Stimulated activated CD4-positive, alpha-beta T cell treated with anti-CD3 and anti-CD28 coated beads, Interleukin-2, amount 100 ng/mL, for 4 hours (primary cell): ENCODE measurements at places on chromosomes 7 and 10.
A peak's percentile ranks its signal among the peaks of the same experiment; 100 is the strongest.

DNA sequence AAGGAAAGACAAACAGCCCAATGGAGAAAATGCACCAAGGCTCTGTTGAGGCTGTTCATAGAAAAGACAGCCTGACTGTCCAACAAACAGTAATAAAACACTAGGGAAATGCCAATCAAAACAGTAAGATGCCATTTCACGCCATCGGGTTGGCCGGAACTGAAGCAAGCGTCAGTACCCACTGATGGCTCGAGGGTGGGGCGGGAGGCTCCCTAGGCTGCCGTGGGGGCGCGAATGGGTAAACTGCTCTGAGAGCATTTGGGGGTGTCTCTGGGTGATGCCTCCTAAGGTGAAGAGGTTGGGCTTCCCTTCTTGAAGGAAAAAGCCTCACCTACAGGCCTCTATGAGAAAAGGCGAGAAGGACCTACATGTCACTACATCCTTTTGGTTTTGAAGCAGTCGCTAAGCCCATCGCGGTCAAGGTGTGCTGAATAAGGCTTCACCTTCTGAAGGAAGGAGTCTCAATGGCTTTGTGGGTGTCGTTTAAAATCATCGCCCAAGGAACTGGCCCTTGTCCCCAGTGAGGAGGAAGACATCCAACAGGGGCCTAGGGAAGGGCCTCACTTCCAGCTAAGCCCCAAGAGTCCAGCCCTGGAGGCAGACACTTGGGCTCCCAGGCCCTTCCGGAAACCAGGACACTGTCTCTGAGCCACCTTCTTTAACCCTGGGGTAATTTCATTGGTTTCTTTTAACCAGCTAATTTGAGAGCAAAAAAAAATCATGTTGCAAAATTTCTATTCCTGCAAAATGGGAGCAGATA lies 98.5 kb upstream of the PPP2R2D start:
- no peak for DNase-seq

DNA sequence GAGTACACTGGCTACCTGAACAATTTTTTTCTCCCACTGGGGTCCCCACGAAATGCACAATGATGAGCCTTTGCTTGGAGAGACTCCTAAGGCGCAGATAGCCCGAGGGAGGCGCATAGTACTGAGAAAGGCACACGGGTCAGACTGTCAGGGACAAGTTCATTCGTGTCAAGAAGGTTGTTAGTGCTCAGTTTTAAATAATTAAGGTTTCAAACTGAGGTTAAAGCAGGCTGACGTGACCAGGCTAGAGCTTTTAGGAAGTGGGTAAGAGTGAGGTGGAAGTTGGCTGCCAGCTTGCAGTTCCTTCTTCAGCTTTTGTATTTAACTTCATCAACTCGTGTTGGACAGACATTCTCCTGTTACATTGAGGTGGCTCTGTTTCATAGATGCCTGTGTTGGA lies 31.6 kb downstream of the RBM33 start:
- no peak for DNase-seq

GRCh38 chr7:115009736-115010440 lies 88.0 kb downstream of the MDFIC start:
- no peak for DNase-seq

- DNase-seq: no peak
These were observed 81.6 kb downstream of the HIBADH start for GRCh38 chr7:27581119-27581518.

- no peak for DNase-seq
These were observed 97.7 kb upstream of the CDCA7L start for GRCh38 chr7:22043367-22043766.

- no peak for DNase-seq
These were observed 18.0 kb downstream of the RRP12 start for GRCh38 chr10:97383159-97383558.

DNA sequence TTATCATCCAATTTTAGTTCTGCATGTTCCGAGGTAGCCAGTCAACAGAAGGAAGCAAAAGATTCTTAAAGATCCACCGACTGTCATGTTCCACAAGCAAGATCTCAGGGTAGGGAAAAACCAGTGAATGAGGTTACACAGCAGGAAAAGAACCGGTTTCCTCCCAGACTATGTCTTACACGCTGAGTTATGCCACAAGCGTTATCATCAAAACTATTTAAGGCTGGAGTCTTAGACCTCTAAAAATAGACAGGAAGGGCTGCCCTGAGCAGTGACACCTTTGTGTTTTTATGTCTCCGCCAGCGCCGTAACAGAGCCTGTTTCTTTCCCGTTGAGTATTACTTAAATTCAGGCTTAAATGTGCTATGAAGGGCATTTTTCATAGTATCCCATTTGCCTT lies 48.3 kb downstream of the PROSER2 start:
- DNase-seq: no peak

GRCh38 chr7:117127585-117128168 lies 174.4 kb downstream of the ST7 start:
- DNase-seq: peak; percentile 31

GRCh38 chr10:132645247-132645530 lies 107.6 kb downstream of the INPP5A start:
- no peak for DNase-seq

DNA sequence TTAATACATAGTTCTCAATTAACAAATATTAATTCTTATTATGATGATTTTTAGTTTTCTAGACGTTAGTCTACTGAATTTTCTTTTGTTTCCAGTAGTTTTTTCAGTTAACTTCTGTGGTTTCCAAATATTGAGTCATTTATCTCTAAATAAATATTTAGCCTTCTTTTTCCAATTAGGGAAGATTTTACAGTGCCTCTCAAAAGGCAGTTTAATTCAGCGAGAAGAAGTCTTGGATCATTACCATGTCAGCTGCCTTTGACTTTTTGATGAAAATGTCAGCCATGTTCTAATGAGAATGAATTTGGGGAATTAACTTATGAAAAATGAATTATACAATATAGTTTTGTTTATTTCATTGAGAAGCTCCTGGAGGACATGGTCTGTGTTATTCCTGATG lies 90.0 kb downstream of the CDK14 start:
- DNase-seq: no peak

GRCh38 chr10:125133696-125134482 lies 26.5 kb downstream of the CTBP2 start:
- no peak for DNase-seq

DNA sequence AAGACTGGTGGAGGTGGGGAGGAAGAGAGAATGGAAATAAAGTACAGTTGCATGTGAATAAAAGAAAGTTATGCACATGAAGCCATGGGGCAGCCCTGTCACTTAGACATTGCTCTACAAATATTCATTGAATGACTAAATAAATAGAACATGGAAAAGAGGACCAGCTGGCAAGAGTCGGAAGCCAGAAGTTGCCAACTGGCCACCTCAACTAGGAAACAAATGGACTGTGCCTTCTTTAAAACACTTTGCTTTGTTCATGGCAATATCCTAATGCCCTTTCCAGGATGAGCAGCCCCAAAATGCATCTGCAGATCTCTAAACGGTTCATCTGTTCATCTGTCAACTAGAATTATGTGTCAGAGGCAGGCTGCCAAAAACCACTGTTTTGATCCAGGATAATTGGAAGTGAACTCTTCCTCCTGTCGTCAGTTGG lies 157.3 kb downstream of the NOC3L start:
- DNase-seq: no peak

DNA sequence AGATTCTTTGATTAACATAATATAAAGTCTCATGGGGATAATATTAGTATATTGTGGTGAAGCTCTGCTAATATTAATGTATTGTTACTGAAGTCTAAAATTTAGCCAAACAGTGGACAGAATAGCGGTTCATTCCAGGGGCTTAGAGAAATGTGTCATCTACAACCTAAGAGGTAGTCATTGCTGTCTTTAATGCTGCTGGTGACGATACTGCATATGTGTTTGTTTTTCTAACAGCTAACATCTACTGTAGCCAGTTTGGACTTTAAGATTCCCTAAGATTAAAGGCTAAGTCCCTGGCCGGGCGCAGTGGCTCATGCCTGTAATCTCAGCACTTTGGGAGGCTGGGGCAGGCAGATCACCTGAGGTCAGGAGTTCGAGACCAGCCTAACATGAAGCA lies 102.0 kb upstream of the SAMD8 start:
- no peak for DNase-seq

DNA sequence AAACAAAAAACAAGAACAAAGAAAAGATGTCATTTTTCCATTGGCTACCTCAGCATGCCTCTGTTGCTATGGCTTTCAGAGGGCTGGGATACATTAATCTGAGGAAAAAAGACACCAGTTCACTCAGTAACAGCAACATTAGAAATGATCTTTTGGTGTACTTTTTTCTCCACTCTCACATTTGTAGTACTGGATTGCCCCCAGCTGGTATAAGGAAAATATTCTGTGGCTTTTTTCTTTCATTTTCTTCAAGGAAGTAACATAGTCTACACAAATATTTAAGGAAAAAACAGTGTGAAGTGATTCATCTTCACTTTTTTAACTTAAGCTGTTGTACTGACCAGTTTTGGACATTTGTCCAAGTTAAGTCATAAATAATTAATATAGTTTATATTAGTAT lies 482.3 kb downstream of the SORCS1 start:
- no peak for DNase-seq

DNA sequence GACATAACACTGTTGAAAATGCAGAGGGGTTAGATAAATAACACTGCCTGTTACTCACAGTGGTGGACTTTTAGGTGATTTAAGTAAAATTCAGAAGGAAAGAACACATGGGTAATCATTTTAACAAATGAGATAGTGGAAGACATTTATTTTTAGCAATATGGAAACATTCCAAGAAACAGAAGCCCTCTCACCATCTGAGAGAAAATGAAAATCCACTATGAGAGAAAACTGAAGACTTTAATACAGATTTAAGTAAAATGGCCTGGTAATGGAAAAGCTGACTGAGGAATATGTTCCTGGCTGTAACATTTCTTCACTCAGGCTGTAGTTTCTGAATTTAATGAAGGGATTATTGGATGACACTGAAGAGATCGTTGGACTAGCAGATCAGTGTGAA lies 12.1 kb upstream of the ZNF786 start:
- DNase-seq: no peak

GRCh38 chr7:167090-167855 lies 25.1 kb upstream of the FAM20C start:
- DNase-seq: no peak

- no peak for DNase-seq
These were observed 181.4 kb downstream of the ARID5B start for GRCh38 chr10:62082729-62083411.

DNA sequence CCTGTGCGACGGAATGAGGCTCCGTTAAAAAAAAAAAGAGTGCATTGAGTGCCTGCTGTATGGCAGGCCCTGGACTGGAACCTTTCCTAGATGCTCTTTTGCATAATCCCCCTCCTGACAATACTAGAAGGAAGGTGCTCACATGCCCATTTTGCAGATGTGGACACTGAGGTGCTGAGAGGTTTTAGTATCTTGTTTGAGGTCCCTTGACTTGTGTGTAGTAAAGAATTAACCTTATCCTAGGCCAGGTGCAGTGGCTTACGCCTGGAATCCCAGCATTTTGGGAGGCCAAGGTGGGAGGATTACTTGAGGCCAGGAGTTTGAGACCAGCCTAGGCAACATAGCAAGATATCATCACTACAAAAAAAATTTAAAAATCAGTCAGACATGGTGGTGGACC lies 46.6 kb downstream of the TMEM130 start:
- no peak for DNase-seq

DNA sequence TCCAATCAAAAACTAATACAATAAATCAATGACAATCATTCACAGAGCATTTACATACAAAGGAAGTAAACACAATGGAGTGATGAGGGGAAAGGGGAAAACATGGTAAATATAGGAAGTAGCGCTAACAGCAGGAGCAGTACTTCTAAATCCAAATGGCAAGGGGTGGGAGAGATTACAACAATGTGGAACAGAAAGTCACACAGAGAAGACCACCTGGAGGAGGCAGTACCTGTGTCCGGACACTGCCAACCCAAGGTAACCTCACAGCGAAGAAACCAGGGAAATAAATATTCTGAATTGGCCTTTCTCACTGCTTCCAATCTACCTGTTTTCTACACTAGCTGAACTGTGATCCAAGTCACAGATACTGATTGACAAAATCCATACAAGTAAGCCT lies 58.2 kb downstream of the ABI1 start:
- no peak for DNase-seq

GRCh38 chr10:129476431-129476830 lies 9.4 kb downstream of the MGMT start:
- no peak for DNase-seq

DNA sequence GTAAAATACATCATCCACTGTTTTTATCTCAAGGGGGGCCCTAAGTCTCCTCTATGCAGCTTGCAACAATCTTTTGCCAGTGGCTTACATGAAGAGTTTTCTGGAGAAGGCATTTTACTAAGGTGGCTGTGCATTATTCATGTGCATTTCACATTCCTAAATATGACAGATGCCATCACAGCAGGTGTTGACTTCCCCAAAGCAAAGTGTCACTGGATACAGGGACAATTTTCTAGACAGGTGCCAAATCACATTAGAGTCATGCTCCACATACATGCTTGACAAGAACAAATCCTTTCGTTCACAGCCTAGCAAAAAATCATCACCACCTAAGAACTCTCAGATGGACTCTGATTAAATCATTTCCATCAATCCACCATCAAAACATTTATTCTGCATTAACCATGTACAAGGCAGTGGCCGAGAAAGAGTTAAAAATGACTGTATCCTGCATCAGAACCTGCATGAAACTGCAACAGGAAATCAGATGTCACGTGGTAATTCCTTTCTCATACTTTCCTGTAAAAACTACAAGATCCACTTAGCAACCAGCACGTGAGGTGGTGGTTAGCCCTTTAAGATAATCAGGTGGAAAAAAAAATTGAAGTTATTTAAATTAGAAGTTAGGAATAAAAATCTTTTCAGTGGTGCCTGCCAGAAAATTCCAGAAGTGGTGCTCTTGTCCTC lies 88.2 kb upstream of the AFAP1L2 start:
- peak; percentile 34 for DNase-seq

GRCh38 chr7:44259547-44260457 lies 59.0 kb downstream of the YKT6 start:
- no peak for DNase-seq

DNA sequence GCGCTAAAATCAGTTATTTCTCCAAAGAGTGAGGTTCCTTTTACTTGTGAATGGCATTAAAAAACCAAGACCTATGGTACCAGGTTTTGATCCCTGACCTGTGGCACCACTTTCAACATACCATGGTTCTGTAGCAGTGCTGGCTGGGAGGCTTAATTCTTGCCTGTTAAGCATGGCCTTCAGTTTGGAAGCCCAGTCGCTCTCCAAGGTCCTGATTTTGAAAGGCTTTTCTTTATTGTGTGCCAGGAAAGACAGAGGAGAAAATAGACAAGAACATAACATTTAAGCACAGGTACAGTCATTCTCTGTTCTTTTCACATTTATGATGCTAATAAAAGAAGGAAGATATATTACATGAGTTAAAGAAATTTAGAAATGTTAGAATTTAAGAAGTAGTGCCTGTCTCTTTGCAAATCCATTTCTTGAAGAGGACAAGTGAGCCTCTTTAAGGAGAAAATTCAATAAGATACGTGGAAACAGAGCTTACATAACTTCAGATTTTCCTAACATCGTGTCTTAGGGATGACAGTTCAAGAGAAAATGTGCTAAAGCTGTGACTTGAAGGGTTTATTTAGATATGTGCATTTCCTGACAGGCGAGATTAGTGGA lies 357.6 kb downstream of the DPP6 start:
- no peak for DNase-seq
